Hypothalamus (tissue), 51 donors: ENCODE measurements at places on chromosomes 5 and 9.

GRCh38 chr9:84340535-84340934 lies at the start of gene SLC28A3:
TSS of gene SLC28A3 (minus strand) at chr9:84340758. CDS start at chr9:84340633, 125 bp downstream.
- no peak for DNase-seq

GRCh38 chr9:77705636-77706035 lies 57.5 kb upstream of the GNA14 start:
- no peak for DNase-seq

DNA sequence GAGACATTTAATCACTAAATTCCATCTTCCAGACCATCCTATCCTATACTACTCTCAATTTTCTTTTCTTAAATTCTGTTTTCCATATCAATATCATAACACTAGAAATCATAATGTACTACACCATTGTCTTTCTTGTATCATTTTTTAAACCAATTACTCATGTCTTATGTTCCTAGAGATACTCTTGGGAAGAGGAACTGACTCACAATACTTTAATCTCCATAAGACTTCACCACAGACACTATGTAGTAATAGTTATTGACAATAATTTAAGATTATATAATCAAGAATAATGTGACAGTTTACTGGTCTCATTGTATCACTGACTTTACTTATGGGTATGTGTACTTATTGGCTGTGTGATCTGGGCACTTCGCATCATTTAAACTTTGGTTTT lies 43.8 kb downstream of the PCDHGC5 start:
- no peak for DNase-seq

DNA sequence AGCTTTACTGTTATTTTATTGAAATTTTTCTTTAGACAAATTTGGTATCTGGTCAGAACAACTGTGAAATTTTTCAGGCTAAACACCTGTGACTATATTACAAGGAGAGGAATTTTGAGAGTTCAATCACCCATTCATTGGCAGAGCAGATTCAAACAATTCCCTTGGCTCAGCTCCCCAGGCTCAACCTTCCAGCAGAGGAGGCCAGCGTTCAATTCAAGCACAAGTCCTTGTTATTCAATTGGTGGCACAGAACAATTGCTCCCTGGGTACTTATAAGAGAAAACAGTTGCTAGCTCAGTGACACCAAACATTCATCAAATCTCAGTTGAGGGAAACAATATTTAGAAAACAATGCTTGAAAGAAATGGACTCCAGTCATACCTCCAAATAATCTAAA lies 83.3 kb downstream of the SUSD1 start:
- no peak for DNase-seq

GRCh38 chr5:33462456-33462855 lies 21.7 kb downstream of the TARS1 start:
- no peak for DNase-seq

DNA sequence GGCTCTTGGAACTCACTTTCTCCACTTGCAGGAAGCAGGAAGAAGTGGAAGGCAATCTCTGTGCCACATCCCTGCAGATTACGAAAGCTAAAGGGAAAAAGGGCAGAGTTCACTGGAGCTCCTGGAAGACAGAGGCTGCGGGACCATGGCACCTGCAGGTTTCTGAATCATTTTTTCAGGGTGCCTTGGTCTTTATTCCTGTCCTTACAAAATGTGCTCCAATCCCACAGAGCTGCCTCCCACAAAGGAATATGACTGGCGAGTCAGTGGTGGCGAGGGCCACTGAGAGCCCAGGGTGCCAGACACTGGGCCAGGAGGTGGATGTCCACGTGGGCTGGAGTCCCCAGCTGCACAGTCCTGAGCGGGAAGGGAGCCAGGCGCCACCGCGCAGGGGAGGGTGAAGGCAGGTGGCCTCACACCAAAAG lies 183.0 kb downstream of the FANCC start:
- DNase-seq = no peak

GRCh38 chr9:38284039-38284575 lies 108.4 kb upstream of the ALDH1B1 start:
- no peak for DNase-seq

GRCh38 chr5:172646716-172647285 lies 5.7 kb downstream of the NEURL1B start:
- no peak for DNase-seq

- DNase-seq = no peak
These were observed 245.7 kb upstream of the NR4A3 start for GRCh38 chr9:99576002-99576401.

DNA sequence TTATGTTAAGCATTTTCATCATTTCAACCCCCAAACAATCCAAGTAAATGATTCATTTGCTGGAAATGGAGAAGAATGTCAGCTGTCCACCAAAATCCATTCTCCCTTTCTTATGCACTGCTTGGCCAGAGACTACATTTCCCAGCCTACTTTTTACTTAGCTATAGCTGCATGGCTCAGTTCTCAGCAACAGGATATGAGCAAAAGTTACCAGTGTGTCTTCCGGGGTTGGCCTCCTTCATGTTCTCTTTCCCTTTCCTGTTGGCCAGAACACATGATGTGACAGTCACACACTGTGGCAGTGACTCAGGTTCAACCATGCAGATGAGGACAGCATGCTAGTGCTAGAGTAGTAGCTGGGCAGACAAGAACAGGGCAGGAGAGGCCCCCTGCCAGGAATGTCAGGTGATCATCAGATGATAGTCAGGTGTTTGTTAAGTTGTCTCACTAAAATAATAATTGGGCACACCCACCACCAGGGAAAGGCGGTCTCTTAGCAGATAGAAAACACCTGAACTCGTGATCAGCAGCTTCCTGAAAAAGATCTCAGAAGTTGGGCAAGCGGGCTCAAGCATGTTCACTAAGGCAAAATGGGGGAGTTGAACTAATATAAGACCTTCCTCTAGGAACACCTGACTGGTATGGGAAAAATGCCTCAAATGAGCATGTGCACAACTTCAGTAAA lies 12.2 kb downstream of the GPR150 start:
- DNase-seq = no peak

GRCh38 chr9:13707612-13708576 lies 428.4 kb upstream of the MPDZ start:
- DNase-seq = no peak

- DNase-seq = peak; percentile 9
These were observed 77.4 kb upstream of the DMRT1 start for GRCh38 chr9:764105-764524.

DNA sequence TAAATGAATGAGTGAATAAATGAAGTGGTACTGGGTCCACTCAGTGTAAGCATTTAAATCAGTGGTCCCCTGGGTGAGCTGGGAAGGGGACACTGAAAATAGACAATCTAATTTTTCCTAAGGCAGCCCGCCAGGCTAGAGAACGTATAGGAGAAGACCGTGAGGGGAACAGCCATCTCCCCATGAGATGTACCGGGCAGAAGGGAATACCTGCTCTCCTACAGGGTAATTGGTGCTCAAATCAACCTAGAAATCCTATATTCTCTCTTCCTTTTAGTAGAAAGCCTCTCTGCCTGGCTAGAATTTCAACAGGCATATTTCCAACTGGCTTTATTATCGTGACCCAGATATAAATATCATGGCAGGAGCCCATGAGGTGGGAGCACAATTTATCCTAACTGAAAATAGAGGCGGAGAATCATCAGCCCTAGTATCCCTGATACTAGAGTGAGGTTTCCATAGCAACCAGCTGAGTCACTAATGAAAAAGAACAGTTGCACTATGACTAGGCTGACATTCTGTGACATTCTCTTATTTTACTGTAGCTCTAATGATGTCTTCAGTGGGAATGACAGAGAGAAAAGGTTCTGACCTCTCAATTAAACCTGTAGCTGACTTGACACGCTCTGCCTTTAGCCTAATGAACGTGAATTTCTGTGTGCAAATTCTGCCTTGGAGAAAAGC lies 96.5 kb upstream of the CAST start:
- no peak for DNase-seq

- no peak for DNase-seq
These were observed 10.9 kb downstream of the FUBP3 start for GRCh38 chr9:130590305-130590704.

GRCh38 chr5:159038907-159039306 lies 60.8 kb downstream of the EBF1 start:
- no peak for DNase-seq

- DNase-seq = no peak
These were observed 58.6 kb downstream of the NPR3 start for GRCh38 chr5:32769711-32770110.

GRCh38 chr9:21110708-21111576 lies 30.7 kb downstream of the IFNW1 start:
- no peak for DNase-seq

DNA sequence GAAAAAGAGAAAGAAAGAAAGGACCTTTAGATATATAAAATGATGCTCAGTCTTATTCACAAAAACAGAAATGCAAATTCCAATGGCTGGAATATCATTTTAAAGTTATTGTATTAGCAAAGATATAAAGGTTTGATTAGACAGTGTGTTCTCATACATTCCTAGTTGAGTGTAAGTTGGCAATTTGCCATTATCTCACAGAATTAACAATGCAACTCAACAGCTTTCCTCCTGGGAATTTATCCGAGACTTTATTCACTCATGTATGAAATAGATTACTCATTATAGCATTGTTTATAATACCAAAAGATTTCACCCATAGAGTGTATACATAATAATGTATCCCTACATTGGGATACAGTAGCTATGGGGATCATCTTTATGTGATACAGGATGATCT lies 27.1 kb upstream of the MLLT3 start:
- DNase-seq = no peak

DNA sequence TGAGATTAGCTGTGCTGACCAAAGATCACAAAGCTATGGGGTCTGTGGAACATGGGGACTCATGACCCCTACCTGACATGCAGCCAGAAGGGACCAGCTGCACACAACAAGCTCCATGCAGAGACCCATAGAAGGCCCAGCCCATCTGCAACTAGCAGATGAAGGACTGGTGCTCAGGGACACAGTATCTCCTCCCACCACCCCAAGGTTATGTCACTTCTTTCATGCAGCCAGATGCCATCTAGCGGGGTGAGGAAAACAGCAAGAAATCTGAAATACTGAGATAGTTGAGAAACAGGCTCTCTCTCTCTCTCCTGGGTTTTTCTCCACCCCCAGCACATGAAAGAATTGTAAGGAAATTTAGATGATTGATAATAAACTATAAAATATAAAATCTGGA lies 161.3 kb upstream of the DAPK1 start:
- DNase-seq = no peak

DNA sequence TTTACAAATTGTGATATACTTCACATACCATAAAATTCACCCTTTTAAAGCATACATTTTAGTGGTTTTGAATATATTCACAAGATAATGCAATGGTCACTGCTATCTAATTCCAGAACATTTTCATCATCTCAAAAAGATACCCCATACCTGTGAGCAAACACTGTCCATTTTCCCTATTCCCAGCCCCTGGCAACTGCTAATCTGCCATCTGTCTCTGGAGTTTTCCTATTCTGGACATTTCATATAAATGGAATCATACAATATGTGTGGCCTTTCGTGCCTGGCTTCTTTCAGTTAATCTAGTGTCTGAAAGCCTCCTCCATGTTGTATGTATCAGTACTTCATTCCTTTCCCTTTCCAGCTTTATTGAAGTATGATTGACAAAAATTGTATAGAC lies 14.7 kb downstream of the SNX30 start:
- no peak for DNase-seq

- no peak for DNase-seq
These were observed 537.6 kb downstream of the DTWD2 start for GRCh38 chr5:118450554-118451332.

DNA sequence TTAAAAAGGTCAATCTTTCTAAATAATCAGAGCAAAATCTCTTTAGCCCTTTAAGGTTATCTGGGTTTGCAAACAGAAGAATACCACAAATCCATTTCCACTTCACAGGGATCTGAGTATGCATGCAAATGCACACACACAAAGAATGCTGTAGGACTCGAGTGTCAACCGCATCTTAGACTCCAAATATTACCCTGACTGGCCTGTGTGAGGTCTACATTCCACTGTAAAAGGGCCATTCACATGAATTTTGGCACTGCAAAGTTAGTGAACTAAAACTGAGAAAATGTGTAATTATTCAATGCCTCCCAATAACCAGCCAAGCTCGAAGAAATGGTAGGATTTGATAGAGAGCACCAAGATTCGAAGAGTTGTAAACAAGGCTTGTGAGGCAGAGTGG lies 199.9 kb downstream of the AGTPBP1 start:
- DNase-seq = no peak

- DNase-seq = no peak
These were observed 139.2 kb upstream of the SMARCA2 start for GRCh38 chr9:1875921-1876448.

DNA sequence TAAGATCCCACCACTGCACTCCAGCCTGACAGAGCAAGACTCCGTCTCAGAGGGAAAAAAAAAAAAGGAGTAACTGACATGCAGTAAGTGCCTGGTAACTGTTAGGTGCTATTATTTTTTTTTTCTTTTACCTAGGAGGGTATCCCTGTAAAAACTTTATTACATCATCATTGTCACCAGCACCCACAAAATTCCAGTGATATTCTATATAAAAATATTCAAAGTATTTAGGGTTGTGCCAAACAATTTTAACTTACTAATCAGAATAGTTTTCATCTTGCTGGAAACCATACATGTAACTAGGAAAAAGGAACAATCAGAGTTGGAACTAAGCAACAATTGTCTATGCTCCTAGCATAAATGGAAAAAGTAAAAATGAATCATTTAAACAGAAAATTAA lies 112.4 kb downstream of the SSBP2 start:
- DNase-seq = no peak

- DNase-seq = peak; percentile 84
These were observed 4.3 kb upstream of the AFAP1L1 start for GRCh38 chr5:149267241-149267973.

DNA sequence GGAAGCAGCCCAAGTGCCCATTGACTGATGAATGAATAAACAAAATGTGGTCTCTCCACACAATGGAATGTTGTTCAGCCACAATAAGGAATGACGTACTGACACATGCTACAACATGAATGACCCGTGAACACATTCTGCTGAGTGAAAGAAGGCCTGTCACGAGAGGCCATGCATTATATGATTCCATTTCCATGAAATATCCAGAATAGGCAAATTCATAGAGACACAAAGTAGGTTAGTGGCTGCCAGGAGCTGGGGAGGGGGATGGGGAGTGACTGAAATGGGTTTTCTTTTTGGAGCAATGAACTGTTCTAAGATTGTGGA lies 41.4 kb downstream of the BICD2 start:
- no peak for DNase-seq

GRCh38 chr5:144378681-144379080 lies 208.0 kb downstream of the KCTD16 start:
- DNase-seq = no peak

GRCh38 chr5:124000538-124000937 lies 488.6 kb downstream of the CSNK1G3 start:
- no peak for DNase-seq
